H54 (cell line): ENCODE measurements at places on chromosomes 12 and 14.

GRCh38 chr12:116015525-116015924, 262.0 kb downstream of the MED13L start:
- DNase-seq = no peak

GRCh38 chr12:79227091-79227490, 362.5 kb downstream of the SYT1 start:
- no peak for DNase-seq

DNA sequence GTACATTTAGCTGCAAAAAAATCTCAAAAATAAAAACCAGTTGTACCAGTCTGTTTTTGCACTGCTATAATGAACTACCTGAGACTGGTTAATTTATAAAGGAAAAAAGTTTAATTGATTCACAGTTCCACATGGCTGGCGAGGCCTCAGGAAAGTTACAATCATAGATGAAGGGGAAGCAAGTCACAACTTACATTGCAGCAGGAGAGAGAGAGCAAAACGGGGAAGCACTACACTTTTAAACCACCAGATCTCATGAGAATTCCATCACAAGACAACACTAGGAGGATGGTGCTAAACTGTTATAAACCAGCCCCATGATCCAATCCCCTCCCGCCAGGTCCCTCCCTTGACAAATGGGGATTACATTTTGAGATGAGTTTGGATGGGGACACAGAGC, 186.0 kb downstream of the TMTC3 start:
- no peak for DNase-seq

DNA sequence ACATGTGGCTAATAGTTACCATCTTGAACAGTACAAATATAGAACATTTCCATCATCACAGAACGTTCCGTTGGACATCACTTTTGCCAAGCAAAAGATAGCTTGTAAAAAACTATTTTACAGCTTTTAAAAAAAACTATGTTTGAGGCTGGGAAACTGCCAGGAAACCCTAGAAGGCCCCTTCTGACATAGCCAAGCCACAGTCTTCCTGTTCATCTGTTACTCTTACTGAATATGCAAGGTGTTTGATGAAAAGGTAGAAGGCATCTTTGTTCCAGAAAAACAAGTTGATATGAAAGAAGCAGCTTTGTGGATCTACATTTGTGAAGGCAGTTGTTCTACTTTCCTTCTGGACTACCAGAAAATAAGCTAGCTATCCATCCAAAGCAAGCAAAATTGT, 23.6 kb upstream of the WNK1 start:
- no peak for DNase-seq

GRCh38 chr14:59200195-59200594, 11.7 kb downstream of the DAAM1 start:
- DNase-seq = no peak

GRCh38 chr12:104852896-104853295, 105.2 kb downstream of the SLC41A2 start:
- DNase-seq = no peak

- no peak for DNase-seq
Measured at GRCh38 chr14:67068251-67068650, 121.0 kb upstream of the GARIN2 start.
